ENCODE measurements at places on chromosomes 7 and 10. TPM values are rescaled to one million over a fixed set of nuclear protein-coding genes. Genes with fewer than 3 reads are reported as not detected.

Gene ABCB1
- 4.9 TPM for total RNA-seq

Gene SFR1
- total RNA-seq = 0.58 TPM

Gene TBX20
- total RNA-seq = not detected

Gene STK31
- total RNA-seq = not detected

Gene NUTM2D
- total RNA-seq = 1.7 TPM

Gene MALSU1
- total RNA-seq = 2.9 TPM

- H3K4me1 ChIP-seq = no peaks in the 10 kb centered on the region
- H3K27me3 ChIP-seq = no peaks in the 10 kb centered on the region
- H3K27ac ChIP-seq = no peak overlapping the region
These were observed 134.8 kb upstream of the LAMB4 start for GRCh38 chr7:108265007-108265406.

DNA sequence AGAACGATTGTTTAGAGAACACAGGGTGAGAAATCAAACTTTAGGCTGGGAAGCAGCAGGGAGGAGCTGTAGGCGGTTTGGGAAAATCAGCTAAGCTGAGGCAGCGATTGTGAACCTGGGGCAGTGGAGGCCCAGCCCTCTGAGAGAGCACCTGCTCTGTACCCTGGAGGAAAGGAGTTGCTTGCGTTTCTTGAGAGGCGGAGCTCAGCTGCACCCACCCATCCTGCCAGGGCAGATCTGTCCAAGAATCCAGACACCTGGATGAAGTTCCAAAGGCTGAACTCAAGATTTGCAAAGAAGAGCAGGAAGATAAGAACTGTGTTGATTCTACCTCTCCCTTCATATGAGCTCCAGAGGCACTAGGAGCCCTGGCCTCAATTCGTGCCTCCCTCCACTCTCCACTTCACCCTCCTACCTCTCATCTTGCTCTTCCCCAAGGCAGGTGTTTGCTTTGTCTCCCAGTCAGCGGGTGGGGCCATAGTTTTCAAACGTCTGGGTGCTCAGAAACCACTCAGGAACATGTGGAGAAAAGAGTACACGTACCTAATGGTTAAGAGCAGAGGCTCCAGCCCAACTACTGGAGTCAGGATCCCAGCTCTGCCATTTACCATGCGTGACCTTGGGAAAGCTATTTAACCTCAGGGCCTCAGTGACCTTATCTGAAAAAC is 21.5 kb upstream of the TMEM213 start:
- no peak for DNase-seq
- H3K36me3 ChIP-seq = no peaks in the 10 kb centered on the region
- no peak overlapping the region for H3K4me3 ChIP-seq
- H3K27ac ChIP-seq = no peak overlapping the region

GRCh38 chr7:2670171-2670570 is 17.8 kb upstream of the AMZ1 start:
- DNase-seq = no peak
- no peak overlapping the region for H3K27ac ChIP-seq
- H3K4me3 ChIP-seq = no peak overlapping the region
- H3K27me3 ChIP-seq = no peaks in the 10 kb centered on the region
- no peaks in the 10 kb centered on the region for H3K36me3 ChIP-seq

DNA sequence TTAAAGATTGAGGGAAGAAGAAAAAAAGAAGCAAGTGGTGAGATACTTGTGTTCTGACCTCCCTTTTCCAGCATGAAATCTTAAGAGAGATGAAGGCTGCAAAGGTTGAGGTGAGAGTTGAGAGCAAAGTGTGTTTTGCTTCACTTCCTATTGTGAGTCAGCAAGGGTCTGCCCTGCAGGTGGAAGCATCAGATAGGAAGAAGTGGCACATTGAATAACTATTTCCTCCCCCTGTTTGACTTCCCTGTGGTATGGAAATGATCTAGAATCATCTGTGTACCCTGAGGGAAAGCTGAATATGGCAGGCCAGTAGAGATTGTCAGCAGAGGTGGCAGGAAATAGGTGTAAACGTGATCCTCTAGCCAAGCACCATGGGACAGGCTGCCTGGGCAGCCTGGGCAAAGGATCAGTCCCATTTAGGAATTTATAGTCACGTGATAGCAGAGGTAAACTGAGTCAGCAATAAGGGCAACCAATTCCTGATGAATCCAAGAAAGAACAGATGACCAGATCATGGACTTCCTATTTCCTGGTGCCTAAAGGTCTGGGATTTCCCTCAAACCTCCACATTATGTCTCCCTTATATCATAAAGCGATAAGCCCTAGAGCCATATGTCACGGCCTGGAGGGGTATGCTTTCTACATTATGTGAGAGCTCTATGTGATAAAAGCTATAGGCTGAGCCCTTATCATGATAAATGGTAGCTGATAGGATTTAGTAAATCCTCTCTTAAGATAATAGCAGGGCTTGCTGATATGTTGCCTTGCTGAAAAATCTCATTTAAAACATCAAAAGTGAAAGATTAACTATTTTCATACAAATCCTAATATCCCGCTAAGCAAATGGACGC is 287.0 kb downstream of the MDFIC start:
- H3K4me3 ChIP-seq = no peak overlapping the region
- no peak for DNase-seq
- H3K27ac ChIP-seq = no peak overlapping the region
- no peaks in the 10 kb centered on the region for H3K36me3 ChIP-seq

DNA sequence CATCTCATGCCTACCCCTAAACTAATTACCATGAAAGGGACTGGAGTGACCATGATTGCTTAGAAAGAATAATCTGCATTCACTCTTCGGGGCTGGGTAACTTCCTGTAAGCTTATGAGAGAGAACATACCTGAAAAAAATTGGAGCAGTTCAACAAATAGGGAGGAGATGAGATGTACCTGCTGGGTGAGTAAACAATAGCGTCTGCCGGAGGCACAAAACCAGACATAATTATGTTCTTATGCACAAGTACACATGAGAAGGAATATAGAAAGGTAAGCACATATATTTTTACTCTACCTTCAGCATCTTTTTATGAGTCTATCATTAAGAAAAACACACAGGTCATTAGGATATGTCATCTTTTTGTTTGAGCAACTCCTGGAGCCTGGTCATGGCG is 224.6 kb upstream of the FERD3L start:
- no peaks in the 10 kb centered on the region for H3K27me3 ChIP-seq
- H3K4me1 ChIP-seq = no peaks in the 10 kb centered on the region
- no peak overlapping the region for H3K27ac ChIP-seq
- H3K4me3 ChIP-seq = no peak overlapping the region
- no peak for DNase-seq
- no peaks in the 10 kb centered on the region for H3K36me3 ChIP-seq

DNA sequence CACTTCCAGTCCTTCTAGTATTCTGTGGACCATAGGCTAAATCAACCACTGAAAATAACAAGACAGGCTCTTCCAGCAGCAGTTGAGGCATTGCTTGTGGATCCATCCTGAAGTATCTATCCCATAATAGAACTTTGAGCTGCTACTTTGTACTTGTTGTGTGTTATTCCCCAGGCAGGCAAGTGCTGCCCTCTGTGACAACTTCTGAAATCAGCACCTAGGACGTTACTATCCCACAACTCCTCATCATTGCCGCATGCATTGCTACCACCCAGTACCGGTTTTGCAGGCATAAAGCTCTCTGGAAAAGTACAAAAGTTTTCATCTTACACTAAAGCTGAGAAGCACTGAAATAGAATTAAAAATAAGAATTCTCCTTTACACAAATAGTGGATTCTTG is 145.3 kb downstream of the HTR7 start:
- DNase-seq = no peak
- no peaks in the 10 kb centered on the region for H3K4me1 ChIP-seq
- H3K27ac ChIP-seq = no peak overlapping the region
- H3K4me3 ChIP-seq = no peak overlapping the region

Measured in stomach (tissue), 19 donors.